Fibroblast of gingiva (primary cell): ENCODE measurements at places on chromosomes 1 and 21.

- DNase-seq: no peak
Measured at GRCh38 chr1:51515982-51516648, 3.0 kb downstream of the EPS15 start.

DNA sequence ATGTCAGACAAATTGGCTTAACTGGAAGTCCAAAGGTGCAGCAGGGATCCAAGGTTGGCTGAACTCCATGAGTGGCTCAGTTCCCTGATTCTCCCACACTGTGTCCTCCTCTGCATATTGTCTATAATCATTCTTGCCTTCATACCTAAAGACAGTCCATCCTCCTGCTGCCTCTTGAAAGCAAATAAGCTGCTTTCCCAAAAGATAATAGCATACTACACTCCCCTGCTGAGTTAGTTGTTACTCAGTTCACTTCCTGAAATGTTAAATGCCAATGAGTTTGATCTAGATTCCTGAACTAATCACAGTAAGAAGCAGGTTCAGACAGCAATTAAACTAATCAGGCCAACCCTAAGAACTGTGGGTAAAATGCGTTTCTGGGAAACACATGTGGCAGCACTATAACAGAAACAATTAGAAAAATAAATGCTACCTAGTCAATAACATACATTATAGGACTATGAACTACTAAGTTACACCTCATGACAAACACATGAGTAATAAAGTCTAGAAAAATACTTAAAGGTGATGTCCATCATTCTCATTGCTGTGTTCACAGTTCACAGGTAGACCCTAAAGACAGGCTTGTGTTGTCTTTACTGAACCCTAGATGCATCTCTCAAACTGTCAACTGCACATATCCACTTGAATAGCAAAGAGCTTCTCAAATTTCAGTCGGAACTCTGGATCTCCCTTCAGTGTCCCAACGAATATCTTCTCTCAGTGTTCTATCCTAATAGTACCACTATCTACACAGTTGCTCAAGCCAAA, 50.8 kb upstream of the BOLA1 start:
- no peak for DNase-seq

DNA sequence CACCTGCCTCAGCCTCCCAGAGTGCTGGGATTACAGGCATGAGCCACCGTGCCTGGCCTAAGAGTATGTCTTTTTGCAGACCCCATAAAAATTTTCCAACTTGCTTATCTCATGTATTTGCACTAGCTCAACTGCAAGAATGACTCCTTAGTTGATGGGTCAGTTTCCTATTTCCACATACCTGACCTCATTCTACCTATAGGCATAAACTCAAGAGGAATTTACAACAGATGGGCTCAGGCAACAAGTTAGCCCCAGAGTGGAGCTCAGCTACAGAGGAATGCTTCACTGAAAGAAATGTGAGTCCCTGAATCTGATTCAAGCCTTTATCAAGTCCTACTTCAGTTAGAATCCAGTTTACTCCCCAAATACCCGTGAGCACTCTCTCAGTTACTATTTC, 5.3 kb upstream of the SLC37A1 start:
- DNase-seq: no peak

- DNase-seq: peak; percentile 59
Measured at GRCh38 chr1:201585901-201586300, 47.0 kb downstream of the NAV1 start.

DNA sequence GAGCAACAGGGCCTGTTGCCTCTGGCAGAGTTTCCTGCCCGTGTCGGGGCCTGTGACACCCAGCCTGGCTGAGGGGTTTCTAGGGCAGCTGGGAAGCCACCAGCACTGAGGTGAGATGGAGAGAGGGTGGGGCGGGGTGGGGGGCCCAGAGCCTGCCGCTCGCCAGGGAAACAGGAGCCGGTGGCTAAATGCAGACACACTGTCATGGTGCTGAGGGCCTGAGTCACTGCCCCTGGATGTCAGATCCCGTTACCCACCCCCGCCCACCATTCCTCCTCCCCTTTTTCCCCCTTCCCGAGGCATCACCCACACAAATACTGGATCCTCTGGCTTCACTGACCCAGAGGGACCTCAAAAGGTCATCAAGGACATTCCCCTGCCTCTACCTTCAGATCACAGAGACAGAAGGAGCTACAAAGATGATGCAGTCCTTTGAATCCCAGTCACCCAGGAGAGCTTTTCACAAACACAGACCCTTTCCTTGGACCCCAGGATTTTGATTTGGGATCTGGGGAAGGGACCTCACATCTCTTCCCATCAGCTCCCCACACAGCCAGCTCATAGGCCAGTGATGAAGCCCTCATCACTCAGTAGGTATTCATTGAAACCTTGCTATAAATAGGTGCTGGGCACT, 1.9 kb upstream of the HSPB7 start:
- no peak for DNase-seq

- no peak for DNase-seq
Measured at GRCh38 chr1:228456252-228457016, 30.7 kb upstream of the RNF187 start.

GRCh38 chr1:152933196-152933595, 13.8 kb upstream of the SPRR5 start:
- no peak for DNase-seq

DNA sequence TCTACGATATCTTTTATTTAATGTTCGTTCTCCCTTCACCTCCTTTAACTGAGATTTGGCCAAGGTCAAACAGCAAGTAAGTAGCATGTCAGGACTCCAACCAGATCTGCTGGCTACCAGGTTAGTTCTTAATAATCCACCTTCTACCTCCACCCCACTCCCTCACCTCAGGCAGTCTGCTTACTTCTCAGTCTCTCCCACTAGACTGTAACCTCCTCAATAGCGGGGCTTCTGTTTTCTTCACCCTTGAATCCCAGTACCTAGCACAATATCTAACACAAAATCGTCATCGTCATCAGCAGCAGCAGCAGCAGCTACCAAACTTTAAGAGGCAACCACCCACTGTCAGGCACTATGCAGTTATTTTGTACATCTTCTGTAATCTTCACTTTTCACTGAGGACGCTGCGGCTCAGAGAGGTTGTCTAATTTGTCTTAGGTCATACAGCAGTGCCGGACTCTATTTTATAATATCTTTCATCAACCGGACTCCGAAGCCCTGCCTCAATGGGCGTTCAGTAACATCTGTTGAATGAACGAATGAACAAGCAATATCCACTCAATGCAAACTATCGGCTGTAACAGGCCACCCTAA, 859 bp upstream of the MAGI3 start:
- no peak for DNase-seq

- DNase-seq: no peak
Measured at GRCh38 chr1:90393025-90393424, 324.1 kb downstream of the BARHL2 start.

GRCh38 chr1:94831641-94832040, 11.5 kb downstream of the SLC44A3 start:
- no peak for DNase-seq

DNA sequence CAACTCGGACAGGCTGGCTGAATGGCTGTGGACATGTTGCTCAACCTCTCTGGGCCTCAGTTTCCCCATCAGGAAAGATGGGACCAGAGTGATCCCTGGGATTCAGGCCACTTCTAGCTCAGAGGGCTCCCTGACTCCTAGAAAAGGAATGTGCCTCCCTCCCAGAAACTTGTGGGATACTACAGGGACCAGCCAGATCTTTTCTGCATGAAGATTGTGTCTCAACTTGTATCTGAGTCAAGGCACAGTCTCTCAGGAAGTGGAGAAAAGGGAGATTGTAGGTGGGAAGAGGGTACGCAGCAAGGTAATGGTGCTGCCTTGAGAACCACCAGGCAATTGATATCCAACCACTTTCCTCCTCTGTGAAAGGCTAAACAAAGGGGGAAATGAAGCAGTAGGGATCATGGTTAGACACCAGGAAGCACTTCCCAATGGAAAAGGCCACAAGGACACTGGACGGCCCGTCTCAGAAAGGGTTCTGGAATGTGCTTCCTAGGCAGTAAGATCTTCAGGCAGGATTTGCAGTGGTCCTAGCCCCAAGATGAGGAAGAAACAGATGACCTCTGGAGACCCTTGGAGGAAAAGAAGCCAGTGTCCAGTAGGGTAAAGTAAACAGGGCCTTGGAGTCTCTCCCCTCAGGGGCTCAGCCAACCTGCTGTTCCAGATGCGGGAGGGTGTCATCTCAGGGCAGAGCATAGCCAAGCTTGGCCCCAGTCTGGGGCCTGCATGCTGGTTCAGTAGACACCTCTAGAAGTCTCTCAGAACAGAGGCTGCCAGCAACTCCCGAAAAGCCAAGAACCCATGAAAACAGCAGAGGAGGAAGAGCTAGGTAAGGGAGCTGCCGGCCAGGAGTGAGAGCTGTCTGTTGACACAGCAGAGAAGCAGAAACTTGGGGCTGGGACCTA, 16.8 kb downstream of the IFFO2 start:
- peak; percentile 28 for DNase-seq

- DNase-seq: peak; percentile 95
Measured at GRCh38 chr1:62384276-62385005, 52.4 kb upstream of the USP1 start.

DNA sequence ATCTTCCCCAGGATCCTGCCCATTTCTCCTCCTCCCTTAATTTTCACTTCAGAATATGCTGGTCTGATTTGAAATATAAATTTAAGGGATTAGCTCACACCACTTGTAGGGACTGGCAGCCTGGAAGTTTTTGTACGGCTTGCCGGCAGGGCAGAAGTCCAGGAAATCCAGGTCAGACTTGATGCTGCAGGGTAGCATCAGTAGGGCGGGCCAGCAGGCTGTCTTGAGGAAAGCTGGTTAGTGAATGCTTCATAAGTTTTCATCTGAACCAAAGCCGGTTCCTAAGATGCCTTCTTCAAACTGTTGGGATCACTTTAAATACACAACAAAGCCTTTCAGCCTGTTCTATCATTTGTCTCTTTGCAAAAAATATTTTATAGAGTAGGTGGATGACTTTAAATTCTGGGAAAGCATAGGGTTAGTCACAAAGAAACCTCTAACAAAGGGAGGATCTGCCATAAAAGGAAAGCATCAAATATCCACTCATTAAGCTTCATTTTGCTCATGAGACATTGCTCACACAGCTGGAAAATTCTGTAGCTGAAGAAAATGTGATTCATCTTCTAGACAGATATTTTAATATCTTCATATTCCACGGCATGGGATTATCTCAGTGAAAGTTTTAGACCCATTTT, 90.7 kb upstream of the GFI1 start:
- DNase-seq: peak; percentile 3

DNA sequence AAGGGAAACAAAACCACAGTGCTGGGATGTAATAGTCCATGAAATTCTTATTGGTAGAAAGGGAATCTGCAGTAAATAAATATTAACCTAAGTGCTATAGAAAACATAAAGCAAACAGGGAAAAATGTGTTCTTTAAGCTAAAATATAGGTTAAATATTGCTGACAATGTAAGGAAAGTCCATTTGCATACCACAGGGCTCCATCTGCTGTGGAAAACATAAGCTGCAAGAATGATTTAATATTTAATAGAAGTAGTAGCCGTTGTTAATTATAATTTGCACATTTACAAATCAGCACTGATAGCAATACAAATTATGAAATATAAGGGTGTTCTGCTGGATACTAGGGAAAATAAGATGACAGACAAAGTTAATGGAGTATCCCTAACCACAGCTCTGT, 444.9 kb upstream of the PKN2 start:
- DNase-seq: no peak

DNA sequence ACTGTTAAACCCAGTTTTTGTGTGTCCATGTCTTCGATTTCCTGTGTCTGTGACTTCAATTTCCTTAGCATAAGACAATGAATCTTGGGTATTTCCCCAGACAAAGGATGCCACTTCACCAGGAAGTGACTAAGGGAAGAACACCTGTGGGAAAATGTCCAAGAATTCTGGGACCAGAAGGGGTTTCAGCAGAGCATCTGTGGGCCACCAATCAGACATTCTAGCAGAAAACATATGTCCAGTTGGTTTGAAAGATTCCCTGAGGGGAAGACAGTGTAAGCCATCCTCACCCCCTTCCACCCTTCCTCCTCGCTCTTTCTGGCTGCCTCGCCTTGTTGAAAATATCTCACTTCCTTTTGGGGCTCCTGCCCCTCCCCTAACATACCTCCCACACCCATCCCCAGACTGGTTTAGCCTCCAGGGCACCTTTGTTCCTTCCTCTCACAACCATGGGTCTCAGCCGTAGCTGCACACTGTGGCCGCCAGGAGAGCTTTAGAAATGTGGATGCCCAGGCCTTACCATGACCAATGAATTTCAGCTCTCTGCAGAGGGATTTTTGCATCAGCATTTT, 25.5 kb upstream of the IFNAR1 start:
- no peak for DNase-seq

- no peak for DNase-seq
Measured at GRCh38 chr1:79283451-79283850, 276.9 kb upstream of the ADGRL4 start.

GRCh38 chr1:223621312-223621734, 44.2 kb downstream of the CAPN8 start:
- no peak for DNase-seq

GRCh38 chr1:175690298-175690697, 53.1 kb downstream of the TNR start:
- no peak for DNase-seq

- DNase-seq: no peak
Measured at GRCh38 chr1:53023546-53023945, 38.5 kb upstream of the PODN start.

GRCh38 chr1:2801535-2802291, at the start of gene TTC34:
TSS of gene TTC34 (minus strand) at chr1:2801693. CDS start at chr1:2800827, 866 bp downstream.
- DNase-seq: no peak

DNA sequence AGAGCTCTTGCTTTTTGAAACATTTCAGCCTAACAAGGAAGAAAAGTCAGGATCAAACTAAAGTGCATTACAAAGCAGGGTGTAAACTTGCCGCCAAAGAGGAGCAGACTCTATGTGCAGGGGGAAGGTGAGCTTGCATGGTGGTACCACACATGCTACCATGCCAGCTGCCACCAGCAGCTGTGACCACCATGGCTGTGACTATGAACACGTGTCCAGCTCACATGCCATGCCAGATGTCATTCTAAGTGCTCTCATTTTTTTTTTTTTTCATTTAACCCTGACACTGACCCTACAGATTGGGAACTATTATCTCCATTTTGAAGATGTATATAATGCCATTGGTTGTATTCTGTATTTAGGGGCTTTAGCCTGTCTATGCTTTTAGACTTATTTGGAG, 79.0 kb downstream of the PCP4 start:
- DNase-seq: no peak

DNA sequence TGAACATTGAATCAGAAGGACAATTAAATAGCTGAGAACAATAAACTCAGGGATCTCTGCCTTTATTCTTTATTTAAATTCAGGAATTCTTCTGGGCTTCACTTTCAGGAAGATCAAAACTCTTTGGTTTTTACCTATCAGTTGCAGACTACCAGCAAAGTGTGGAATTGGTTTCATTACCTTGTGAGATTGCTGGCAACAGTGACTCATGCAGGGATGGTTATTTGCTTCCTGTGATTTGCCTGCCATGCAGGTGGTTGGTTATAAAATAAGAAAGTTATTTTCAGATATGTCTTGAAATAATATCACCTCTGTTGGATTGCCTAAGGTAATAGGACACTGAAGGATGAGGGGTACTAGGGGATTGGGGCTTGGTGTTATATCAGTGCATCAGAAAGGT, 204.6 kb downstream of the PTBP2 start:
- DNase-seq: no peak

GRCh38 chr1:212700892-212701819, 1.5 kb upstream of the BATF3 start:
- DNase-seq: peak; percentile 48
